ENCODE measurements at places on chromosomes 11 and 22. TPM values are rescaled to one million over a fixed set of nuclear protein-coding genes. Genes with fewer than 3 reads are reported as not detected.

DNA sequence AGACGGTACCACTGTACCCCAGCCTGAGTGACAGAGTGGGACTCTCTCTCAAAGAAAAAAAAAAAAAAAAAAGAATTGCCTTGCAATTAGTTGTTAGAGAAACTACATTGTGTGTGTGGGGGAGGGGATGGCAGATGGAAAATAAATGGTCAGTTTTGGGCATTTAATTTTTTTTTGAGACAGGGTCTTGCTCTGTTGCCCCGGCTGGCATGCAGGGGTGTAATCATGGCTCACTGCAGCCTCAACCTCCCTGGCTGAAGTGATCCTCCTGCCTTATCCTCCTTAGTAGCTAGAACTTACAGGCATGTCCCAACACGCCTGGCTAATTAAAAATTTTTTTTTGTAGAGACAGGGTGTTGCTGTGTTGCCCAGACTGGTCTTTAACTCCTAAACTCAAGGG is 36.4 kb downstream of the WEE1 start:
- no peak overlapping the region for H3K4me3 ChIP-seq
- H3K27ac ChIP-seq: no peak overlapping the region
- peaks cover 9% of the 10 kb centered on the region for H3K4me1 ChIP-seq
- no peaks in the 10 kb centered on the region for H3K36me3 ChIP-seq

DNA sequence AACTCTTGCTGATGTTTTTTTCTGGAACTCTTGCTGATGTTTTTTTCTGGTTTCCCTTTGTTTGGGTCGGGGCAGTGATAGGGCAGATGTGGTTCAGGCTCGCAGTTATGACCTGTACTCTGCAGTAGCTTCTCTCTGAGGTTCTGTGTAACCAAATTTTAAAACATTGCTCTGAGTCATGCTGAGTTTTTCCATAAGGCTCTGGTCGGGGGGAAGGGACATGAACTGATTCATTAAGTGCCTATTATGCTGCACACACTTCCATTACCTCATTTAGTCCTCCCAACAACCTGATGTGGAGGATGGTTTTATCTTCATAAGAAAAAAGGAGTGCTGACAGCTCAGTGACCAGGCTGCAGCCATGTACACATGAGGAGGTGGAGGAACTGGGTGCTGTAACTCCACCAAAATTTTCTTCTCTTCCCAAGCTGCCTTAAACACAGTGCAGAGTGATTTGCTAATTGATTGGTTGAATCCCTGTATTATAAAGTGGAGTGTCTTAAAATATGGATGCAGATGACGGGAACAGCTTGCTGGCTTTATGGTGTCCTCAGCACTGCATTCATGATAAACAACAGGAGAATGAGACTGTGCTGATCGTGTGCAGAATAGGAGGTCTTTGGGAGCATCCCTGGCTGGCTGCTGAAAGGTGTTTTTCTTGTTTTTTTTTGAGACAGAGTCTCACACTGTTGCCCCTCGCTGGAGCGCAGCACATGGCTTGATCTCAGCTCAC is 19.1 kb downstream of the TNRC6B start:
- no peaks in the 10 kb centered on the region for H3K27me3 ChIP-seq
- H3K27ac ChIP-seq: peak overlapping the region; percentile 10
- DNase-seq: no peak
- H3K4me3 ChIP-seq: no peak overlapping the region

- H3K4me1 ChIP-seq: peaks cover 10% of the 10 kb centered on the region
- no peaks in the 10 kb centered on the region for H3K27me3 ChIP-seq
Observed at GRCh38 chr11:45807792-45808238, 2.9 kb downstream of the SLC35C1 start.

DNA sequence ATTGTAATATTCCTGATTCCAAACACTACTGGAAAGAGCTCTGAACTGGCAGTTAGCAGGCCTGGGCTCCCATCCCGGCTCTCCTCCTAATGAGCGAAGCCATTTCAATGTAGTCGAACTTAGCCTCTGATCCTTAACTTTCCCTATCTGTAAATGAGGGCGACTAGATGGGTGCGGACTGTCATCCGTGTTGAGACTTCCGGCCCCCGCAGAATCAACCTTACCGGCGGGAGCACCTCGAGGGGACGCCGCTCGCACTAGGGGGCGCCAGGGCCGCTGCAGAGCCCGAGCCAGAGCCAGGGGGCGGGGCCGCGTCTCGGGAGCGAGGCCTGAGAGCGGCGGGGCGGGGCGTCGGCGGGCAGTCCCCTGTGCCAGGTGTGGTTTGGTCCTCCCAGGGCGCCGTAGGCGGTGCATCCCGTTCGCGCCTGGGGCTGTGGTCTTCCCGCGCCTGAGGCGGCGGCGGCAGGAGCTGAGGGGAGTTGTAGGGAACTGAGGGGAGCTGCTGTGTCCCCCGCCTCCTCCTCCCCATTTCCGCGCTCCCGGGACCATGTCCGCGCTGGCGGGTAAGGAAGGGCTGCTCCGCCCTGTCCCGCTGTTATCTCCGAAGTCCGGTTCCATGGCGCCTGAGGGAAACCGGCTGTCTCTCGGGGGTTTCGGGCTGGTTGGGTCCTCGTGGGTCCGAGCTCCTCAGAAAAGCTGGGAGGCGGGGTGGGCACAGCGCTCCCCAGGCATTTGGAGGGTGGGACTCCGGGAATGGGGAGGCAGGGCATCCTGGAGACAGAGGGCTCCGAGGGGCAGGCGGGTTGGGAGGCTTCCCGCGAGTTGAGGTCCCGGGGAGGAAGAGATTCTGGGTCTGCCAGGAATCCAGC is at the start of gene LIMK2:
Gene LIMK2 (plus strand): TSS at position 437 of the 869 bp plus-strand sequence. CDS start 111 bp downstream, at position 548.
- H3K4me1 ChIP-seq: peaks cover 28% of the 10 kb centered on the region
- peak; percentile 98 for DNase-seq

DNA sequence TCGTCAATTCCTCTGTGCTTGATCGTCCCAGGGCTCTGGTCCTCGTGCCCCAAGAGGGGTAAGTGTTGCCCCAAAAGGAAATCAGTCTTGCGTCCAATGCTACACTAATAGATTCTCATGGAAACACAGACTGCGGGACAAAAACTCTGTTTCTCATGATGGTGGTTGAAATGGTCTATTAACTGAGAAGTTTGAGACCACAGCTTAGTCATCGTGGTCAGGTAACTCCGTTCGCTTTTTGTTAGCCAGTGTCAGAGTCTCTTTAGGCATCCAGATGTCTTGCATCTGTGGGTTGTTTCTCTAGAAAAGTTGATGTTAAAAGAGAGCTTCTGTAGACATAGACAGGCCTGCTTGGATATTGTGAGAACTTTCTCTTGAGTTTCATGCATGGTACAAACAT is 104.6 kb upstream of the SORL1-AS1 start:
- H3K4me3 ChIP-seq: no peak overlapping the region
- no peaks in the 10 kb centered on the region for H3K4me1 ChIP-seq
- H3K27ac ChIP-seq: no peak overlapping the region
- no peak for DNase-seq
- H3K36me3 ChIP-seq: no peaks in the 10 kb centered on the region

GRCh38 chr11:63937713-63938478 is 906 bp upstream of the NAA40 start:
- H3K27ac ChIP-seq: peak overlapping the region; percentile 75
- H3K36me3 ChIP-seq: no peaks in the 10 kb centered on the region
- peak overlapping the region; percentile 46 for H3K4me3 ChIP-seq
- no peaks in the 10 kb centered on the region for H3K4me1 ChIP-seq
- no peak for DNase-seq

DNA sequence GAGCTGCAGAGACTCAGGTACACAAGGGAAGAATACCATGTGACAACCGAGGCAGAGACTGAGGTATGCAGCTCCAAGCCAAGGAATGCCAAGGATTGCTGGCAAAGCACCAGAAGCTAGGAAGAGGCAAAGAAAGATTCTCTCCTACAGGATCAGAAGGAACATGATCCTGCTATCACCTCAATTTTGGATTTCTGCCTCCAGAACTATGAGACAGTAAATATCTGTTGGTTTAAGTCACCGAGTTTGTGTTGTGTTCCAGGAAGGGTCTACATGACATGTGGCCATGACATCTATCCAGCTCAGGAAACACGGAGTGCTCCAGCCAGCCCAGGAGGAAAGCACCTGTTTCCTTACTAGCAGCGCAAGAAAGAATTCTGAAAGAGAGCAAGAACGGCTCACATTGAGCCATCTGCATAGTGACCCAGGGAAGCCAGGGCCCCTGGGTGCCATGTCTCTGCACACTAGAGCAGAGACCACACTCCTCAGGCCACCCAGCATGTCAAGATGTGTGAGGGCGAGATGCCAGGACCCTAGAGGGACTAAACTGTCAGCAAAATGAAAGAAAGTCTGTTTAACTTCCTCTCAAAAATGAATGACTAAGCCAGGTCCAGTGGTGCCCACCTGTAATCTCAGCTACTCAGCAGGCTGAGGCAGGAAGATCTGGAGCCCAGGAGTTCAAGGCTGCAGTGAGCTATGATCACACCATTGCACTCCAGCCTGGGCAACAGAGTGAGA is 35.6 kb upstream of the GALNT18 start:
- no peak for DNase-seq
- no peak overlapping the region for H3K27ac ChIP-seq
- H3K4me1 ChIP-seq: no peaks in the 10 kb centered on the region
- H3K4me3 ChIP-seq: no peak overlapping the region

DNA sequence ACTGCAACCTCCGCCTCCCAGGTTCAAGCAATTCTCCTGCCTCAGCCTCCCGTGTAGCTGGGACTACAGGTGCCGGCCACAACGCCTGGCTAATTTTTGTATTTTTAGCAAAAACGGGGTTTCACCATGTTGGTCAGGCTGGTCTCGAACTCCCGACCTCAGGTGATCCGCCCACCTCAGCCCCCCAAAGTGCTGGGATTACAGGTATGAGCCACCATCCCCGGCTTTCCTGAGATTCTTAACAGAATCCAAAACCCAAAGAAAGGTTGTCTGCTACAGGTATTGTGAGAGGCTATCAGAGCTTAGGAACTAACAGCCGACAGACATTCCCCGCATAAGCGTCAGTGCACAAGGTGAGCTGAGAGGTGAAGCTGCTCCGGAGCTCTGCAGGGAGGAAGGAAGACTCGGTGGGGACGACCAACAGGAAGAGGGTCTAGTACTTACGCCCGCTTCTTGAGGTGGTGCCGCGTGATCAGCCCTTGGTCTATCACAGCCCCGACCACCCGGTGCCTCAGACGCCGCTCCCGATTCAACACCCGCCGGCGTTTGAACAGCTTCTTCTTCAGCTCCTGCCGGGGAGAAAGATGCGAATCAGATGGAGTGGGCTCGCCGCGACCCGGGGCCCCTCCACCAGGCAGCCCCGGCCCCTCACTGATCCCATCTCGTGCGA is 470 bp downstream of the C11orf98 start:
- peak overlapping the region; percentile 84 for H3K27ac ChIP-seq
- H3K4me1 ChIP-seq: peaks cover 29% of the 10 kb centered on the region
- H3K27me3 ChIP-seq: no peaks in the 10 kb centered on the region
- peak; percentile 79 for DNase-seq

GRCh38 chr22:32859743-32860142 is 58.2 kb downstream of the TIMP3 start:
- H3K36me3 ChIP-seq: no peaks in the 10 kb centered on the region
- H3K27me3 ChIP-seq: no peaks in the 10 kb centered on the region
- H3K4me1 ChIP-seq: no peaks in the 10 kb centered on the region
- no peak overlapping the region for H3K4me3 ChIP-seq
- DNase-seq: no peak

GDPD4 gene
- not detected for total RNA-seq

FADD gene
- total RNA-seq: 7.8 TPM

TPBGL gene
- total RNA-seq: not detected

- no peaks in the 10 kb centered on the region for H3K27me3 ChIP-seq
- no peak for DNase-seq
- H3K4me1 ChIP-seq: no peaks in the 10 kb centered on the region
Observed at GRCh38 chr22:37453696-37454095, 26.4 kb upstream of the ELFN2 start.

GRCh38 chr11:10862446-10862845 is 4.6 kb upstream of the ZBED5 start:
- H3K27me3 ChIP-seq: no peaks in the 10 kb centered on the region
- no peak overlapping the region for H3K27ac ChIP-seq
- H3K4me1 ChIP-seq: peaks cover 11% of the 10 kb centered on the region
- DNase-seq: no peak

ZBTB16 gene
- 11.9 TPM for total RNA-seq

GRCh38 chr11:30879322-30880005 is 293.3 kb upstream of the MPPED2 start:
- H3K27ac ChIP-seq: no peak overlapping the region
- peaks cover 3% of the 10 kb centered on the region for H3K4me1 ChIP-seq
- H3K27me3 ChIP-seq: no peaks in the 10 kb centered on the region
- DNase-seq: no peak
- no peak overlapping the region for H3K4me3 ChIP-seq

OR4A16 gene
- not detected for total RNA-seq

CFAP300 gene
- 0.43 TPM for total RNA-seq

- no peaks in the 10 kb centered on the region for H3K27me3 ChIP-seq
- no peak overlapping the region for H3K27ac ChIP-seq
- H3K4me1 ChIP-seq: peaks cover 10% of the 10 kb centered on the region
- no peak for DNase-seq
- no peak overlapping the region for H3K4me3 ChIP-seq
Observed at GRCh38 chr22:23274891-23275694, 94.8 kb downstream of the BCR start.

FERMT3 gene
- total RNA-seq: 11.7 TPM

DNA sequence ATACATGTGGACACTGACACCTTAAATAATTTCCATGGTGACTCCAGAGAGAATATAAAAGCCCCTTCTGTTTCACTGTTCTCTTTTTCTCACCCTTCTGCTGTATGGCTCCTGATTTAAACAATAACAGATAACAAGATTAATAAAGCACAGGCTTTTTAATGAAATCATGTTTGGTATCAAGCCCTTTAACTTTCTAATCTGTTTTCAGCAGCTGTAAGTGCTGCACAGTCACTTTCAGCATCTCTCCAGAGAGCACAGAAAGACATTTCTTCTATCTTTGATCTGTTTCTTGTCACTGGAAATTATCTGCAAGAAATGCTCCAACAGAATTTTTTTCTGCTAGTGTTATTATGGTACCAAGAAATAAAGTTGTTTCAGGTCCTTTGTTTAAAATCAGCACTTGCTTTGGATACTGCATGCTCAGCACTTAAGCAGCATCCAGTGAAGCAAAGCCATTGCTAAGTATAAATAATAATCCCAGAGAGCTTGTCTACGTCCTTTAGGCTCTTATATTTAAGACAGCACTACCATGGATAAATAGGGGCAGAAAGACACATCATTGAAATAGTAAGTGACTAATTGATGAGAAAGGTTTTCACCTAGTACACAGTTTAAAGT is 134.2 kb upstream of the CARD18 start:
- no peak for DNase-seq
- no peak overlapping the region for H3K4me3 ChIP-seq
- no peak overlapping the region for H3K27ac ChIP-seq
- H3K36me3 ChIP-seq: no peaks in the 10 kb centered on the region
- H3K27me3 ChIP-seq: no peaks in the 10 kb centered on the region

DNA sequence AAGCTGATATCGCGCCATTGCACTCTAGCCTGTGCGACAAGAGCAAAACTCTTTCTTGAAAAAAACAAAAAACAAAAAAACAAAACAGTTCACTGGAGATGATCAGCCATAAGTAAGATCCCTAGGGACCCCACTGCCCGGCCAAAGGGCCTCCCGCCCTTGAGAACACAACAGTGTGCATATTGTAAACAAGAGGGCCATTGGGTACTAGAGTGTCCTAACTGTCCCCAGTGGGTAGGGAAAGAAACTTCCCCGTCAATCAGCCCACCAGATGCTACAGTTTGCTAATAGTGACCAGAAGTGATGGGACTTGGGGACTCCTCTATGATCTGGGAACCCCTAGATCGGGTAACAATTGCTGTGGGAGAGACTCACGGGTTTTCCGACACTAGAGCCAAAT is 3.7 kb upstream of the ACY3 start:
- H3K4me1 ChIP-seq: no peaks in the 10 kb centered on the region
- H3K27me3 ChIP-seq: no peaks in the 10 kb centered on the region
- H3K27ac ChIP-seq: no peak overlapping the region
